Stimulated activated CD8-positive, alpha-beta memory T cell treated with anti-CD3 and anti-CD28 coated beads, Interleukin-4, amount 100 ng/mL, for 24 hours (primary cell): ENCODE measurements at places on chromosomes 7 and 10.

GRCh38 chr7:81777697-81778096 lies 7.8 kb upstream of the HGF start:
- DNase-seq: no peak

DNA sequence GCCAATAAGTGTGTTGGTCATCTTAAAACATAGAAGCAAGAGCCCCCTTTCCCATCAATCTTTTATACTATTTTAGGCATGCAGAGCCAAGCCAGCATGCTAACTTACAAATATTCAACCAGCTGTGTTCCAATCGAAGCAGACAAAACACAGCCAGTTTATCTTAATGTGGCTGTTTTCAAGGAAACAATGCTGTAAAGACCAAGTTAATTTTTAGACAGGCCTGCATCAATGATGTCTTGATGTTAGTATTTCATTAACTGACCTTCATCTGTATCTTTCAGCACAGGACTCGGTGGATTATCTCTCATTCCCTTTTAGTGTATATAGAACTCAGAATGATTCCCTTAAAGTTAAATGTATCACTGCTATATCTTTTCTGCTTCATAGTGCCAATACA lies 262.0 kb upstream of the ZWINT start:
- DNase-seq: no peak

DNA sequence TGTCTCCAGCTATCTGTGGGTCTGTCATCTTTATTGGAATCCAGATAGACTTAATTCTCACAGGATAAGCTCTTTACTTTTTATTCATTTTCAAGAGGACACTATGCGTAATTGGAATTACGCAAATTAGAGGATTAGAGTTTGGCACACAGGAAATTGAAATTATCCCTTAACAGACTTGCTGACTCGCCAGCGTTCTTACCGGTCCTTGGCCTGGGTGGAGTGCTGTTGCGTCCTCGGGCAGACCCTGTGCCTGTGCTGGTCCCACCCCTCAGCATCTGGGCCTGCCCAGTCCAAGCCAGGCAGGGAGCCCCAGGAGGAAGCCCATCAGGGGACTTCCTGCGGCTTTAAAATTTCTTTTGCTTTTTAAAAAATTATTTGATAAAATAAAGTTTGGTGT lies 101.8 kb downstream of the MKI67 start:
- DNase-seq: no peak

- no peak for DNase-seq
These were observed 8.4 kb upstream of the SYPL1 start for GRCh38 chr7:106120500-106120899.

GRCh38 chr7:98553666-98554065 lies 63.4 kb upstream of the NPTX2 start:
- DNase-seq: no peak

DNA sequence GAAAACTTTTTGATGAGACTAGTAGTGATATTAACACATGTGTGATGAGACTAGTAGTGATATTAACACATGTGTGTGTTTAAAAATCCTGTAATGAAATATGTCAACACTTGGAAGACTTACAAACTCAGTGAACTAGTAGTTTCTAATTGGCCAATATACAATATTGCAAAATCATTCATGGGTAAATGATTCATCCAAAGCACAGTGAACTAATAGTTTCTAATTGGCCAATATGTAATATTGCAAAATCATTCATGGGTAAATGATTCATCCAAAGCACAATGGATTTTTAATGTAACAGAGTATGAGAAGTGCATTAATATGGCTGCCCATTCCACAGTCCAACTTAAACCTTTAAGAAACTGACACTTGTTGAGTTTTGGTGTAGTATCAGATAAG lies 77.8 kb downstream of the ATAD1 start:
- no peak for DNase-seq

DNA sequence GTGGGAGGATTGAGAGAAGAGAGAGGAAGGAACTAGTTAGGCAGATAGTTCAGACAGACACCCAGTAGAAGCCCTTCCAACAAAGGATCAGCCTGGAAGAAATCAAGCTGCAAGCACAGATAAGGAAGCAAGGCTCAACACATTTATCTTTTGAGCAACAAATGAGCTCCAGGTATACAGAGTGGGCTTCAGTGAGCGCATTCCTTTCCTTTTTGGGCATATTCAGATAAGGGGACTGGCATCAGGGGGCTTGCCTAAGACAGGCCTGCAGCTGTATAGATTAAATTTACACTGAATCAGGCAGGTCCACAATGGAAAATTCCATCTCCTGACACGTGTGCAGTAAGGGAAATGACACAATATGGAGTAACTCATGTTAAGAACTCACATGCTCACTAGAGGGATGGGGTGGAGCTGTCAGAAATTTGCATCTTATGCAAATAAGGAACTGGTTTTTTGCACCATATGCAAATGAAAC lies 147.2 kb downstream of the AKR1D1 start:
- DNase-seq: no peak

GRCh38 chr7:48171202-48171601 lies at the start of gene ABCA13:
Gene ABCA13 (plus strand): TSS chr7:48171458. CDS start chr7:48171484, 26 bp downstream.
- no peak for DNase-seq

- no peak for DNase-seq
These were observed 84.9 kb downstream of the CAMK1D start for GRCh38 chr10:12434277-12434676.

DNA sequence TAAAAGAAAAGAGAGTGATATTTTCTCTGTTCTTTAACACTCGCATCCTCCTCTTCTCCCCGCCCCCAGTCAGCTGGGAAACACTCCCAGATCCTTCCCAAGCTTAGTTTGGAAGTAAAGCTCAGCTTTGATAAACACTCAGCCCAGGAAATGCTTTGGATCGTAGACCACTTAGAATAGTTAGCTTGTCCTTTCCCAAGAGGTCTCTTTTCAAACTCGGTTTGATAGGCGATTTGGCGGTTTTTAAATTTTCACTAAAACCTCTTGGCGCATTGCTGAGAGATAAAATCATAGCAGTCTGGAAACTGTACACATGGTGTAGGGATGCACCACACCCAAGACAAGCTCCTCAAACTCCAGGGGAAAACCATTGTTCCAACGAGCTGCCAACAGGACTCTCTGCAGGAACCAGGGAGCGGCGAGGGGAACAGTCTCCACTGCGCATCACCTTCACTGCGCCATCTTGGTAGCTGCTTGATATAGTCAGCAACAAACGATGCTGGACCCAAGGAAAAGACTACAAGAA lies 22.3 kb downstream of the SMURF1 start:
- DNase-seq: no peak

DNA sequence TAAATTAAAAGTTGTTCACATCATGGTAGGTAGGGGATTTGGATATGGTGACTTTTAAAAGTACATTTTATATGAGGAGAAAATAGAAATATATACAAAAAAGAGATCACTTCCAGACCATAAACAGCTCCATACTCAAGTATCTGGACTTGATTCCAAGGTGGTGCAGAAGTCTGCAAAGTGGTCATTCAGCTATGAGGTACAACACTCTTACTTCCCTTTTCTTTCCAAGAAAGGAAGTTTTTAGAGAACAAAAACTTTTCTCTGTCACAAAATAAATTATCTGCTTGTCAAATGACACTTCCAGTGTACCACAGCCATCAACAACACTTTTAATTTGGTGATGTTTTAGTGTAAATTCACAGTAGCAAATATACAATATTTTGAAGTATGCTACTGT lies 1013.5 kb downstream of the GATA3 start:
- DNase-seq: no peak

DNA sequence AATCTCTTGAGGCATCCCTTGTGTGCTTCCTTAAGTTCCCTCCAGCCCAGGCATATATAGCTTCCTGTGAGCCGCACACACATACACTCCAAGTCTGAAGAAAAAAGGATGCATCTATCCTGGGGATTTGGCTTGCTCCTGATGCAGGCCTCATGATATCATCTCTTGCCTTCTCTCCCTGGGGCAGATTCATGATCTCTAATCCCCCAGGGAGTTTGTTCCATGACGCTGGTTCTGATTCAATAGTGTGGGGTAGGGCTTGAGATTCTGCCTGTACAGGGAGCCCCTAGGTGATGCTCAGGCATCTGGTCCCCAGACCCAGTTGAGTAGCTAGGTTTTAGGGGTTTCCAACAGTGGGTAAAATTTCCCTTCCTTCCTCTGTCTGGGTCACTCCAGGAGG lies 1.5 kb downstream of the PON1 start:
- no peak for DNase-seq

DNA sequence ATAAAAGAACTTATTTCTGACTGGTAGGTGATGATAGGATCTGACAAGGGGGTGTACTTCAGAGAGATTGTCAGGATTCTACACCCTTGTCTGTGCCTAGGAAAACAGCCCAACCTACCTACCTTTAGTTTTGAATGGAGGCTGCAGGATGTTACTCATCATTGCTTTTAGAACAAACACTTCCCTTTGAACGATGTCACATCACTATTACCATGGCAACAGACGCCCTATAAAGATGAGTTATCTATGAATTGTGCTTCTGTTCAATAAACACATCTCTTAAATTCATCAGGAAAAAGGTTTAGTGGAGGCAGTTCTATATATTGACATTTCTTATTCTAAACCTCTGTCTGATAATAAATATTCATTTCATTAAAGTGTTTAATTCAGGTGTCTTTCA lies 362.4 kb downstream of the CNTNAP2 start:
- DNase-seq: no peak

- DNase-seq: no peak
These were observed 16.9 kb downstream of the ZNF800 start for GRCh38 chr7:127375631-127376030.

GRCh38 chr10:72171175-72171630 lies 44.6 kb upstream of the ANAPC16 start:
- no peak for DNase-seq

DNA sequence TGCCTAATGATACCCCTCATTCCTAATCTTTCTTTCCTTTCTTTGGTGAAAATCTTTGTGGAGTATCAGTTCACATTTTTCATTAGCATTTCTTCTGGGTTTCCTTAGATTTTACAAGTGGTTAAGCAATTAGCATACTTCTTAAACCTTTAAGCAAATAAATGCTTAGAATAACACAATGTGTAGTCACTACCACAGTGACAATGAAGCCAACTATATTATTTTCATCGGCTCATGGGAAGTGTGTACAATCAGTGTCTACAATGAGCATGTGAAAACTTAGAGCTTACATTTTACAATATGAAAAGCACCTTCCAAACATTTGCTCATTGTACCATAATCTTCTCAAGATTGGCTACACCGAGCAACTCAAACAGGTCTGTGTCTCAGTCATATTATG lies 176.2 kb upstream of the PLXNA4 start:
- no peak for DNase-seq

DNA sequence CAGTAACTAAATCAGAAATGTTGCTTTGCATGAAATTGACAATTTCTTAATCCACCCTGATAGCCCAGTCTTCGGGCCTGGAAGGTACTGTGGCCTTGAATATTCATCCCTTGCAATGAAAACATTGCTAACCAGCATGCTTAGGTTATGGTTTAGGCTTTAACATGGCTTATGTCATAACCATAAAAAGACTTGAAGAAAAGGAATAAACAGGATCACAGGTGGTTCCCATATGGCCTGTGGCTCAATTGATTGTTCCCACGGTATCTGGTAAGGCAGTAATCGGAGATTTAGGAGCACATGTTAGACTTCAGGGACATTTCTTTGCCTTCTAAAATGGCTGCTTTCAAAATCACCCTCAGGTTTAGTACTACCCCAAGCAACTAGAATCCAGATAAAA lies 139.5 kb downstream of the ST7 start:
- DNase-seq: no peak

DNA sequence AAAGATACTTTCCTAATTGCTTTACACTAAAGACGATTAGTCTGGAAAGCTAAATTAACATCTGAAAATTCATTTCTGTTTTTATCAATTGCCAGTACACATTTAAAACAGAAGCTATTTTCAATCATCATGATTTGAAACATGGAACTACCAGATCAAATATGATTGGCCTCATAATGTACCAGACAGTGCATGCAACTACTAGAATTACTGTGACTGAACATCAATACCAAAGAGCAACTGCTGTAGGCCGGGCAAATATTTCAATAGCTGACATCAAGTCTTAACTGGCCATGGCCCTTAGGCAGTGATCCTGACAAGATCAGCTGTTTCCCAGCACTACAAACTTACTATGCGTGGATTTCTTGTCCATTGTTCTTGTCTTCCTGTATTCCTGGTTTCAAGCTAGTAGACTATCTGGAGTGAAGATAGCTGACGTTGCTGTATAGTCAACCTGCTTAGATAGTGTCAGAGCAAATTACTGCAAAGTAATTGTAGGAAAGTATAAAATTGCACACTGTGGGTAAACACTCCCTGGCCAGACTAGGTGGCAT lies 21.7 kb upstream of the WNT16 start:
- no peak for DNase-seq

GRCh38 chr10:35959252-35959651 lies 317.2 kb upstream of the FZD8 start:
- DNase-seq: no peak

DNA sequence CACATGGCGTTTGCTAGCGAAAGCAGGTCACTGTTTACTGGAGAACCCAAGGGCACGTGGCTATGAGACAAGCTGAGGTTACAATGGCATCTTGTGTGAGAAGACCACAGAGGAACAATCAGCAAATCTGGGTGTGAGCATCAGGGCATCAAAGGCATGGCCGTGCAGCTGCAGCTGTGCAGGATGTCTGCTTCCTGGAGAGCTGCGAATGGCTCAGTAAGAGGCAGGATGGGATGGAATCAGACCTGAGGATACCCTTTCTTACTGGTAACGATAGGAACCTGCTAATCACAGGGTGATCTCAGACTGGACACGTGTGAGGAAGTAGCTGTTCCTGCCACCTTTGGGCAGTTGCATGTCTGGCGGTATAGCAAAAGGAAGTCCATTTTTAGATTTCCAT lies 119.5 kb downstream of the RNF216 start:
- DNase-seq: no peak

DNA sequence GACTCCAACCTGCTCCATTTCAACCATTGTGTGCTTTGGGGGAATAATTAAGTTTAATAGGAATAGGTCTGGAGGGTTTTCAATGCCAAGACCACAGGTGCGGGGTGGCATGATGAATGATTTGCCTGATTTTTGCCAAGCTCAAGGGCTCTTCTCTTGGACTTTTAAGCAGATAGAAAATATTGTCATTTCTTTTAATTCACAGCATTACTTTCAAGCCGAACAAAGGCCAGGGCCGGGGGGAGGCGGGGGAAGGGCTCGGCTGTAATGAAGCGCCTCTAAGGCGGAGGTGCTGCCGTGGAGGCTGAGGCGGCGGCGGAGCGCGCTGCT lies 6.5 kb downstream of the PTF1A start:
- no peak for DNase-seq

- no peak for DNase-seq
These were observed 32.9 kb upstream of the JCAD start for GRCh38 chr10:30092151-30092790.

DNA sequence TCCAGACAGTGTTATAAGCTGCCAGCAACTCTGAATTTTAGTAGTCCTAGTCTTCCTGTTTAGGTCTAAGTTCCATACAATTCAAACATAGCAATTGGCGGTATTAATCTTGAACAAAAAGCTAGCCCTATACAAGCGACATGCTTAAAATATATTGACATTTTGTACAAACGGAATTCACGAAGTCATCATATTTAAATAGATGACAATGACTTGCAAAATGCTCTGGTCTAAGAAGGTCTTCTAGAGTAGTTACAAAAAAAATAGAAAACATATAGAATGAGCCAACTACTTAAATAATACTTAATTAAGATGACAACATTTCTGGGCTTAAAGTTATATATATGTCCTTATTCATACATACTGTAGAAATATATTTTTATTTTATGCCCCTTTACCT lies 446.6 kb downstream of the ANKRD7 start:
- DNase-seq: no peak

- no peak for DNase-seq
These were observed 34.9 kb downstream of the ASAH2 start for GRCh38 chr10:50216418-50216817.

GRCh38 chr10:52598936-52599335 lies 173.6 kb downstream of the MBL2 start:
- no peak for DNase-seq
